ENCODE measurements at places on chromosomes 12 and 14.
A peak's percentile ranks its signal among the peaks of the same experiment; 100 is the strongest.

DNA sequence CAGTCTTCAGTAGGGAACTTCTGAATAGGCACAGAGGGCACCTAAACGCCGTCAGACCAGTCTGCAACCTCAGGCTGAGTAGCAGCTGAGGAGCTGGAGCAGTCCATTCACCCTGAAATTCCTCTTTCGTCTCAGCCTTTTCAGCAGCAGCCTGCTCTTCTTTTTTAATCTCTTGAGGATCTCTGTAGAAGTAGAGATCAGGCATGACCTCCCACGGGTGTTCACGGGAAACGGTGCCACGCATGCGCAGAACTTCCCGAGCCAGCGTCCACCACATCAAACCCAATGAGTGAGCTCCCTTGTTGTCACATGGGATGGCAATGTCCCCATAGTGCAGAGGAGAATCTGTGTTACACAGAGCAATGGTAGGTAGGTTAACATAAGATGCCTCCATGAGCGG, 11.1 kb upstream of the MARK3 start:
- DNase-seq = no peak

GRCh38 chr12:29711381-29711780, 72.4 kb downstream of the TMTC1 start:
- DNase-seq = no peak

DNA sequence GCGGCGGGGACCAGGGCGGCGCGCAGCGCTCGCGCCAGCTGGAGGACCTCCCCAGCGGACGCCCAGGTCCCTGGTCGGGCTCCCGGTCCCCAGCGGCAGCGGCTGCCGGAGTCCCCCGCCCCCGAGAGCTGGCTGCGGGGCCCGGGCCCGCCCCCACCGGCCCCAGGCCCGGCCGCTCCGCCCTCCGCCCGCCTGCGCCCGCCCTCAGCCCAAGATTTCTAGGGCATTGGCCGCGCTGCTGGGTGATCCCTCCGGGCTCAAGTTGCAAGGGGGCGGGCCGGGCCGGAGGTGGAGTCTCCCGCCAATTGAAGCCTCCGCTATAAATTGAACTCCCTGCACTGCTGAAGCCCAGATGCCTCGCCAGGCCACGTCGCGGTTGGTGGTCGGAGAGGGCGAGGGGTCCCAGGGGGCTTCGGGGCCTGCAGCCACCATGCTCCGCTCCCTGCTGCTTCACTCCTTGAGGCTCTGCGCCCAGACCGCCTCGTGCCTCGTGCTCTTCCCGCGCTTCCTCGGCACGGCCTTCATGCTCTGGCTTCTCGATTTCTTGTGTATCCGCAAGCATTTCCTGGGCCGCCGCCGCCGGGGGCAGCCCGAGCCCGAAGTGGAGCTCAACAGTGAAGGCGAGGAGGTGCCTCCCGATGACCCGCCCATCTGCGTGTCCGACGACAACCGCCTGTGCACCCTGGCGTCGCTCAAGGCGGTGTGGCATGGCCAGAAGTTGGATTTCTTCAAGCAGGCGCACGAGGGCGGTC, at the start of gene DIO3:
TSS of gene DIO3 (plus strand) at position 351 of the 752 bp plus-strand sequence.
- DNase-seq = no peak

GRCh38 chr14:56730538-56731145, 79.6 kb downstream of the OTX2 start:
- no peak for DNase-seq

GRCh38 chr12:132635076-132635955, 16.7 kb downstream of the P2RX2 start:
- DNase-seq = no peak

- DNase-seq = no peak
Observed at GRCh38 chr12:115325858-115326257, 641.9 kb upstream of the TBX3 start.

- no peak for DNase-seq
Observed at GRCh38 chr14:30638926-30639325, 16.8 kb downstream of the SCFD1 start.

DNA sequence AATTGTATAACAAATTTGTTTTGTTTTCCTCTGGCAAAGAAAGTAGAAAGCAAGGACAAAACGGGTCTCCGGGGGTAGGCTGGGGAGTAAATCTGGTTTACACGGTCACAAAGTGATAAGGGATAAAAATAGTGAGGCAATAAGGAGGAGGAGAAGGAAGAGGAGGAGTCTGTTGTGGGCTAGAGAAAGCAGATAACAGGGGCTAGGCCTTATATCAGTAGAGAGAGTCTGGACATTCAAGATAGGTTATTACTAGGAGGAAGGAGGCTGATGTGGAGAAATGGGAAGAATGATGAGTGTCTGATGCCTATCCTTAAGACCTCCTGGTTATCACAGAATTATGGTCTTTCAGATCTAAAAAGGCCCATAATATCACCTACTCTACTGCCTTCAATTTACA, 83.2 kb upstream of the SSTR1 start:
- DNase-seq = no peak

DNA sequence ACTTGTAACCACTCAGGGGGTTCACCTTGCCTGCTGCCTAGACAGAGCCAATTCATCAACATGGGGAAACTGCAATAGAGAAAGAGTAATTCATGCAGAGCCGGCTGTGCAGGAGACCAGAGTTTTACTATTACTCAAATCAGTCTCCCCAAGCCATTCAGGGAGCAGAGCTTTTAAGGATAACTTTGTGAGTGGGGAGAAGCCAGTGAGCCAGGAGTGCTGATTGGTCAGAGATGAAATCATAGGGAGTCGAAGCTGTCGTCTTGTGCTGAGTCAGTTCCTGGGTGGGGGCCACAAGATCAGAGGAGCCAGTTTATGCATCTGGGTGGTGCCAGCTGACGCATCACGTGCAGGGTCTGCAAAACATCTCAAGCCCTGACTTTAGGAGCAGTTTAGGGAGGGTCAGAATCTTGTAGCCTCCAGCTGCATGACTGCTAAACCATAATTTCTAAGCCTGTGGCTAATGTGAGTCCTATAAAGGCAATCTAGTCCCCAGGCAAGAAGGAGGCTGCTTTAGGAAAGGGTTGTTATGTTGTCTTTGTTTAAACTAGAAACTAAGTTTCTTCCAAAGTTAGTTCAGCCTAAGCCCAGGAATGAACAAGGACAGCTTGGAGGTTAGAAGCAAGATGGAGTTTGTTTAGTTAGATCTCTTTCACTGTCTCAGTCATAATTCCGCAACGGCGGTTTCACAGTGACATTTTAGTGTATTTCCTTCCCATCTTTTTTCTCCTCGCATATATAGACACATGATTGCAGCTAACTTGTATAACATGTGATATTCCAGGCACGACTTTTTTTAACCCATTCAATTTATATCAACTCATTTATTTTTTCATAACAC, 68.9 kb upstream of the NCOR2 start:
- DNase-seq = peak; percentile 41

DNA sequence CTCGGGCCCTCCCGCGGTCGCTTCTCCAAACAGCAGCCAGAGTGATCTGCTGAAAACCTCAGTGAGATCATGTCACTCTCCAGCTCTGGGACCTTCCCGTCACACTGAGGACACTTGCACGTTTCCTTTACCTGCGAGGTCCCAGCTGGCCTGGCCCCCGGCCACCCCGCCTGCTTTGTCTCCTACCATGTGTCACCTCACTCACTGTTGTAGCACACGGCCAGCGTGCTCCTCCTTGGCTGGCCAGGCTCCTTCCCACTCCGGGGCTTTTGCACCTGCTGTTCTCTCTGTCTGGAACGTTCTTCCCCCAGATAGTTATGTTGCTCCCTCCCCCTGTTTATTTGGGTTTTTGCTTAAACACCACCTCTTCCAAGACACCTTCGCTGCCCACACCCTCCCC, 199.0 kb downstream of the TSPAN9 start:
- no peak for DNase-seq

GRCh38 chr14:95482627-95483308, 33.7 kb downstream of the SYNE3 start:
- no peak for DNase-seq

DNA sequence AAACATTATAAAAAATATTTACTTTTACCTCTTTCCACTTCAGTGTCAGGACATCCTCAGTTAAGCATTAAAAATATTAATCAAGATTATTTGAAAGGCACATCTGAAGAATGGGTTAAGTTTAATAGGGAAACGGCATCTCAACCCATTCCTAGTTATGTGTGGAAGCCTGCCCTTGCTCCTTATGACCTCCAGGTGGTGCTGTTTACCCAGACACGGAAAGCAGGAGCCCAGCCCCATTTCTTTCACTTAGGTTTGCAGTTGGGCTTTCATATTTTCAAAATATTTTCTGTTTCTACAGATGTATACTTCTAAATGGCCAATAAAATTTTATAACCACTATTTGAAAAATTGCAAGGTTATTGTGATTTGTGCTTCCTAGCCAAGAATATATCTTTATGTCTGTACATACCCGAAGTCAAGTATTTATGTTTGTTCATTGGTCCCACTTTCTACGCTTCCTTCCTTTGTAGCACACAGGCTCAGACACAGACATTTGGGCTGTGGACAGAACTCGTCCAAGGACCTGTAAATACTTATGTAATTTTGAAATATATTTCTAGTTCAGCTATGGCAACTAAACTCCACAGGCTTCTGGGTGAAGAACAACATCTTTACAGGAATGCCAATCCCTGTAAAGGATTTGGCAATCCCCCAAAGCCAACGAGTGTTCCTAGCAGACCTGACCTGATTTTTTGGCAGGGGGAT, 247.1 kb downstream of the AKAP6 start:
- DNase-seq = peak; percentile 19

GRCh38 chr14:91732859-91733477, 1.1 kb upstream of the CATSPERB start:
- no peak for DNase-seq

DNA sequence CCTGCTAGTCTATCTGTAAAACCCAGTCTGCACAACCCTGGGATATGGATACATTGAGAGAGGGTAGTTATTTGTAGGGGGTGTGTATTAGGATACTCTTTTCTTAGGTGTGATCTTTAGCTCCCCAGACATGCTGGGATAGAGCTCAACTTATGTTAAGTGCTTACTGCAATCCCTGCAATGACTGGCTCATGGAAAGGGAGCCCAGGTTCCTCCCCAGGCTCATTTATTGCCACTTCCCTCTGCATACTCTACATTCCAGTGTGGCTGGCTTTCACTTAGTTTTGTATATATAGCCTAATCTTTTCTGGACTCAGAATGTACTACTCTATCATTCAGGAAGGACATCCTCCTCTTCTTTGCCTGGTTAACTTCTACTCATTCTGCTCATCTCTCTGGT, 172.0 kb downstream of the SYT10 start:
- no peak for DNase-seq

- DNase-seq = peak; percentile 42
Observed at GRCh38 chr14:76953311-76953945, 75.1 kb downstream of the IRF2BPL start.

- no peak for DNase-seq
Observed at GRCh38 chr12:52156311-52156710, 35.5 kb downstream of the KRT80 start.

DNA sequence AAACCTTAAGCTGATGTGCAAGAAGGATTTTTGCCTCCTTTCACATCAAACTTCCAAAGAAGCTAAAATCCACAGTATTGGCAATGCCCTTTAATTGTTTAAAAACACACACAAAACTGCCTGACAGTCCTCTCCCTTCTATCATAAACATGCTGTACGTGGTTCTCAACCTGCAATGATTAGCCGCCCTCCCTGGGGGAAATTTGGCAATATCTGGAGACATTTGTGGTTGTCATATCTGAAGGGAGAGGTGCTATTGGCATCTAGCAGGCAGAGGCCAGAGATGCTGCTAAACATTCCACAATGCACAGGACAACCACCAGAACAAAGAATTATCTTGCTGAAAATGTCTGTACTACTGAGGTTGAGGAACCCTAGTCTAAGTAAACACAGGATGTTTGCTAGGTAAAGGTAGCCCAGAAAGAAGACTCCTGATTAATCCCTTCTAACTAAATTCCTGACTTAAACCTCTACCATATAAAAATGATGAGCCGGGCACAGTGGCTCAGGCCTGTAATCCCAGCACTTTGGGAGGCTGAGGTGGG, 1.2 kb downstream of the ACOT6 start:
- DNase-seq = no peak

- DNase-seq = no peak
Observed at GRCh38 chr14:26775765-26776563, 178.1 kb upstream of the NOVA1 start.

GRCh38 chr12:44876544-44877410, 662 bp upstream of the NELL2 start:
- DNase-seq = peak; percentile 60

DNA sequence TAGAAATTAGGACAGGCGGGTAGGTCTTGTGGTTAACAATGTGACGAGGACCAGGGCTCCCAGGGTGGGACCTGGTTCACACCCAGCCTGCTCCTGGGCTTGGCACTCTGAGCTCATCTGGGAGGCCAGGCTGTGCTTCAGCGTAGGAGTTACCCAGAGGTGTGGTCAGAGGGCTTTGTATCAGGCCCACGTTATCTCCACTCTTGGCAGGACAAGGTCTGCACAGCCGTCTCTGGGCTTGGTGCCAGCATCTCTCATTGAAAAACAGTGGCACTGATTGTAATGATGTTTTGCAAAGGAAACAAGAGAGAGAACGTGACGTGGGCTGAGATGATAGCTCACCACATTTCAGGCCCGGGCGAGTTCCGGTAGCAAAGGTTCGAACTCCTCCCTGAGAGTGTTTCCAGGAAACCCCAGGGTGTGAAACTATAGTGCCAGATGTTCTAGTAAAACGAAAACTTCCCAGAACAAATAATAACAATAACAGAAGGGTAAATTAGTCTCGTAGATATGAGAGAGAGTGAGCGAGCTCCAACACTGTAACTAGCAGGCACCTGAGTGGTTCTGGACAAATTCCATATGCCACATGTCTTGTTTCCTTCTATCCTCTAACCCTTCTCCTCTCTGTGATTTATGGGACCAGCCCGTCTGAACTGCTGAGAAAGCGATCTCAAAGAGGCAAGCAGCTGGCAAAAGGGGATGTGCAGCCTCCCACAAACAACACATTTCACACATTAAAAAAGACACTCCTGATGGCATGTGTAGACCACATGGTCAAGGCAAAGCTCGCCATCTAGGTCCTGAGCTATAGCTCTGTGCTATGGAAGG, 227.3 kb downstream of the KTN1 start:
- peak; percentile 73 for DNase-seq

GRCh38 chr12:15274561-15274967, 47.7 kb upstream of the PTPRO start:
- no peak for DNase-seq

DNA sequence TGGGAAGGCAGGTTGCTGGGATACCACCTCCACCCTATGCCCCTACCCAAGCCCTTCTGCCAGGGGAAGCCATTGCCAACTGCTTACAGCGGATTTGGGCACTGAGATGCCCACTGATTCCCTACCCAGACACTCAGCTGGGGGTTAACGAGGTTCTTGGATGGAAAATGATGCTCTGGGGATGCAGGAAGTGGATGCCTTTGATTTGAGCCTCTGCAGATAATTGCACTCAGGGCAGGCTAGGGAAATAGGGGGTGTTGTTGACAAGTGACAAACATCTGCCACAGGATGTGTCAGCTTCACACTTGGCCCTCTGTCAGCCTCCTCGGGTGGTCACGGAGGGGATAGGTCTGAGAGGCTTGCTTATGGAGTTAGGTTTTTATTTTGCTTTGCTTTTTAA, 57.4 kb downstream of the RPH3A start:
- DNase-seq = no peak

DNA sequence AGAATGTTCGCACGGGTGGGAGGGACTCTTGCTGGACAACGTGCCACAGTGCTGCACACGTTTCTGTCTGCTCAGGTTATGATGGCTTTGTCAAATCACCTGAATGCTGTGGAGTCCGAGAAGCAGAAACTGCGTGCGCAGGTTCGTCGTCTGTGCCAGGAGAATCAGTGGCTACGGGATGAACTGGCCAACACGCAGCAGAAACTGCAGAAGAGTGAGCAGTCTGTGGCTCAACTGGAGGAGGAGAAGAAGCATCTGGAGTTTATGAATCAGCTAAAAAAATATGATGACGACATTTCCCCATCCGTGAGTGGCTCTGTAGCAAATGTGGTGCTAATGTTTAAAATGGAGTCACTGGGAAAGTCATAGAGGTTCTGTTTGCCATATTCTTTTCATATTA, 28.5 kb downstream of the KLC1 start:
- DNase-seq = no peak

Data from activated naive CD4-positive, alpha-beta T cell treated with Interleukin-2 at 50 U/mL for 16 hours (primary cell).